ENCODE measurements at places on chromosomes 11 and 22.

GRCh38 chr11:9525116-9525515 is 48.4 kb upstream of the WEE1 start:
- no peak for DNase-seq

DNA sequence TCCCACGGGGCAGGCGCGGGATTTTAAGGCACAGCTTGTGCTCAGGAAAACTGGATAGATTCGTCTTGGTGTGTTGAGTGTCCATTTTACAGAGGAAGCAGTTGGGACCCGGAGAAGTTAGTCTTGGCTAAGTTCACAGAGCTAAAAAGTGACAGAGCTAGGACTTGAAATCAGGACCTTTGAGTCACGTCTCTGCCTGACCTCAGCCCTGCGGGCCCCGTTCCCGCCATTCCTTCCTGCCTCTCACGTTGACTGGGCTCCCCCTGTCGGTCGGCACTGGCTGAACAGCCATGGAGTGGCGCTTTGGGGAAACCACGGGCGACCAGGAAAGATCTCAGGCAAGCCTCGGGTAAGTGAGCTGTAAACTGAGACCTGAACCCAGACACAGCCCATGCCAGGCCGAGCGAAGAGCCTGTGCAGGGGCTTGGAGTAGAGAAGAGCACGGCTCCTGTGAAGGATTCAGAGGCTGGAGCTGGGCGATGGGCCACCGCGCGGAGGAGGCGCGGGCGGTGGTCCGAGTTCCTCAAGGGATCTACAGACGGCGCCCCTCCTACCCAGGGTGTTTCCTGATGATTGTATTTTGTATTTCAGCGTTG is 54.1 kb downstream of the WNT11 start:
- DNase-seq: peak; percentile 13

- DNase-seq: no peak
Observed at GRCh38 chr22:19703869-19704268, 10.4 kb upstream of the SEPTIN5 start.

DNA sequence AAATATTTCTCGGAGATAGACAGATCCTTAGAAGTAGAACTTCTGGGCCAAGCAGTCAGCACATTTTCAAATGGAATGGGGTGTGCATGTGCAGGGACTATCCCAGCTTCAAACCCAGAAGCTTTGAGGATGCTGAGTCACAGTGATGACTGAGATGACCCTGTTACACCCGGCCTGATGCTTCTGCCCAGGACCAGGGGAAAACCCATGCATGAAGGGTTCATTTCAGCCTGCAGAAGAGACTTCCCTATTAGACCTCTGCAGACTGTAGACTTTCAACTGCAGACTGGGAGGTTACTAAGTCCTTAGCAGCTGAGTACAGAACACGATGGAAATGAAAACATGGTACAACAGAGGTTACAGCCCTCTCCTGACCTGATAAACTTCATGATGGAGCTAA is 3.6 kb upstream of the OR2AT4 start:
- DNase-seq: peak; percentile 10

DNA sequence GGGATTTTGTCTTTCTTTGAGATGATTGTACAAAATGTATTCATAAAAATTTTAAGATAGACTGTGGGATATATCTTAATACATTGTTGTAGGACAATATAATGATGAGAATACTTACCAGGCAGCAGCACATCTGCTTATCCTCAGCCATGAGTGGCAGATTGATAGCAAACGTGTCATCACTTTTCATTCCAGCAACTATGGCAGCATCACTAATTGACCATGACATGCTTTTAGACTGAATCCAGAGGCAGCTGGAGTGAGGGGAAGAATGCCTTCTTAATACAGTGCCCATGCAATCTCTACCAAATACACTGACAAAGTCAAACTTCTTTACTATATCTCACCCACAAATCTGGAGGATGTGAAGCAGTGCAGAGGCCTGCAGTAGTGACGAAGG is 755.2 kb upstream of the RAG2 start:
- no peak for DNase-seq

DNA sequence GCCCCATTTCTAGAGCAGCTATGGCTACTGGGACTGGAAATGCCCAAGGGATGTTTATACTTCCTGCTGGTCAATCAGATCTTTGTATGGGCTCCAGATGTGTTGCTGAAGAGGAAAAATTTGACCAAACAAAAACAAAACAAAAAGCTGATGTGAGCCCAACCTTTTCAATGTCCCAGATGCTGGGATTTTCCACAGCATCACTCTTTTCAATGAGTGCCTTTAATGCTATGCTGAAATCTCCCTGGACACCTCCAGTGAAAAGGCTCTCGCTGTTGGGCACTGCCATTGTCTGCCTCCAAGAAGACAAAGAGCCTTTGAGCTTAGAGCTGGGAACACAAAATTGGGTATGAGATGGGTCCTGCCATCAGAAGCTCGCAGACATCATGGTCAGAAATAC is 671.9 kb downstream of the NTM start:
- no peak for DNase-seq

- DNase-seq: no peak
Observed at GRCh38 chr11:132864811-132865576, 667.3 kb downstream of the OPCML start.

DNA sequence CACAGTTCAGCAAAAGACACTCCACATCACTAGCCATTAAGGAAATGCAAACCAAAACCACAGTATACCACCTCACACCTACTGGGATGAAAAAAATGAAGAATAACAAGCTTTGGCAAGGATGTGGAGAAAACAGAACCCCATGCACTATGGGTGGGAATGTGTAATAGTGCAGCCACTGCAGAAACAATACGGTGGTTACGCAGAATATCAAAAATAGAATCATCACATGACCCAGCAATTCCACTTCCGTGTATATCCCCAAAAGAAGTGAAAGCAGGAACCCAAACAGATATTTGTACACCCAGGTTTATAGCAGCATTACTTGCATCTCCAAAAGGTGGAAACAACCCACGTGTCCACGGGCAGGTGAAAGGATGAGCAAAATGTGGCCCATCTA is 20.8 kb downstream of the CARS1 start:
- DNase-seq: no peak

GRCh38 chr11:102989379-102990047 is 34.0 kb upstream of the MMP13 start:
- no peak for DNase-seq

GRCh38 chr11:102487214-102487613 is 34.6 kb upstream of the TMEM123 start:
- DNase-seq: no peak

DNA sequence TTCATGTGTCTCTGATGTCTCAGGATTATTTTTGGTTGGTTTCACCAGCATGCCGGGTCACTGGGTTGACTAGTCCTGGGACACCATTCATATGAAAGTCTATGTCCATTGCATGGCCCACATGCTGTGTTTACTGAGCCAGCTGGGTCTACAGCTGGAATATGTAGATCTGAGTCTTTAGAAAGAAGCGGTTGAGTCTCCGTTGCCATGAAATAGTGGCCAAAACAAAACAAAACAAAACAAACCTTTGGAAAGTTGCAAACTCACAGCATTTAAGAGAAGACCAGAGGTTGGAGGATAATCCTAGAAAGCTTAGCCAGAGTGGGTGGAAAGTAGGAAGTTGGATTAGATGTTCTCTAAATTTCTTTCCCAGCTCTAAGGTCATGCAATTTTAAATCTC is 191.8 kb upstream of the NTM start:
- no peak for DNase-seq

- DNase-seq: no peak
Observed at GRCh38 chr22:39661842-39662685, 91.5 kb downstream of the CACNA1I start.

DNA sequence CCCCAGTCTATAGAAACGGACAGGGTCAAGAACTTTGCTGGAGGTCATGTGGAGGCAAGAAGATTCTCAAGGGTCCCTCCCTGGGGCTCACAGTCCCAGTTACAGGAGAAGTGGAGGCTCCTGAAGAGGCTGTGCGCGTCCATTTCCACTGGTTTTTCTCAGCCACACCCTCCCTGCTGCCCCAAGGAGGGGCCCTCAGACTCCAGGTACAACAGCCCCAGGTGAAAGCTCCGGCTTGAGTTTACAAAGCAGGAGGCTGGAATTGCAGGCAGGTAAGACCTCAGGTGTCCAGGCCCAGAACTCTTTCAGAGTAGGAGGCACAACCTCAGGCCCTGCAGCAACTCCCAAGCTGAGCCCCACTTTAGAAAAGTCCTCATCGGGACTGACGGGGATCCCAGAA is 3.1 kb downstream of the SHANK2 start:
- DNase-seq: no peak

GRCh38 chr22:20988573-20989322 is 6.7 kb downstream of the LZTR1 start:
- DNase-seq: no peak

DNA sequence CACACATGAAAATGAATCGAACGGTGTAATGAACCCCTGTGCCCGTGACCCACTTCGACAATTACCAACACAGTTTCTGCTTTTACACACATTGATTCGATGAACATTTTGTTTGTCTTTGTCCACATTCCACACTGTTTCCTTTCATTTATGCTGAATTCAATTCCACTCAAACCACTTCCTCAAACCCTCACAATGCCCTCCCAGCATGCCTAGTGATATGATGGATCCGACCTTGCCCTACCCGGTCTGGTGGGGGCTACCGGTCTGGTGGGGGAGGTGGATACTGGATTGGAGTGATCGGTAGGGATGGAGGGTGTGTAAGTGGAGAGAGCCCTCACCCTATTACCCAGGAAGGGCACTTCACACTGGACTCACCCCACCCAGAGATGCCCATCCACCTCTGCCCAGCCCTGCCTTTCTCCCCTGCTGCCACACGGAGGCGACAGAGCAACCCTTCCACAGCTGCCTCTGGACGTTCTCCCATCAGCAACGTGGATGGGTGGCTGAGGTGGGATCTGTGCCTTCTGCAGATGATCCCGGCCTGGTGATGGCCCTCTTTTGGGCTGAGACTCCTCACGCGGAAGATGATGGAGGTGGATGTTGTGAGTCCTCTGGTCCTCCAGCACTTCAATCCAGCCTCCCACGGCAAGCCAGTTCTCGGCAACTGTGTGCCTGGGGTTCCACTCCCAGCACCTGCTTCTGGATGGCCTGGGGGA is 33.0 kb upstream of the P2RY2 start:
- DNase-seq: no peak

GRCh38 chr22:37417264-37417663 is 10.0 kb downstream of the ELFN2 start:
- no peak for DNase-seq
